Left renal pelvis (tissue), 4 donors: ENCODE measurements at places on chromosomes 12 and 14. TPM values are rescaled to one million over a fixed set of nuclear protein-coding genes. Genes with fewer than 3 reads are reported as not detected.

The MYL2 gene
- not detected for polyA plus RNA-seq

DNA sequence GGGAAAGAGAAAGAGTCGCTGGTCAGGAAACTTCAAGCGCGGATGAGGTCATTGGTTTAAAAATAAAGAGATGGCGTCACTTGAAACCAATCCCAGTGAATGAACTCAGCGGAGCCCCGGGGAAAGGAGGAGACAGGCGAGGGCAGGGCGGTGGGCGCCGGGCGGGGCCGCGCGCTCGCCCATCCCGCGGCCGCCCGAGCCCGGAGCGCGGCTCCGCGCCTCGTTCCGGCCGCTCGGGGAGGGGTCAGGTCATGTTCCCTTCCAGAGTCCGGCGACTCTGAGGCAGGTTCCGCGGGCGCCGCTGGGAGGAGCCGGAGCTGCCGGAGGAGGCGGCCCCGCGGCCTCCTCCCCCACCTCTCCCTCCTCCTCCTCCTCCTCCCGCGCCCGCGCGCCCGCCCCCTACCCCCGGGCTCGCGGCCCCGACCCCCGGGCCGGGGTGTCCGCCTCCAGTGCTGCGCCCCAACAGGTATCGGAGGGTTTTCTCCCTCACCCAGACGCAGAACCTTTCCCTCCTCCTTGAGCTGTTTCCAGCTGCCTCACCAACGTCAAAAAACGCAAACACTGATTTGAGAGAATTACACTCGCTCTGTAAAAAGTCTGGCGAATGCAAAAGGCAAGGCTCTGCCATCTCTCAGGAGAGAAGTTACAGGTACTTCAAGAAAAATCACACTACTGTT is at the start of gene DUSP16:
TSS of gene DUSP16 (minus strand) at position 279 of the 677 bp plus-strand sequence. CDS start 41,765 bp downstream, outside the sequence.
- DNase-seq = peak; percentile 97

GRCh38 chr14:68748260-68748659 is 44.6 kb downstream of the ZFP36L1 start:
- no peak for DNase-seq

The TMEM132C gene
- polyA plus RNA-seq = 2.7 TPM

The PTGER2 gene
- polyA plus RNA-seq = 5.7 TPM

- no peak for DNase-seq
Measured at GRCh38 chr12:75489613-75490210, 9.2 kb downstream of the GLIPR1 start.

The INHBC gene
- polyA plus RNA-seq = 0.11 TPM

- no peak for DNase-seq
Measured at GRCh38 chr12:13980538-13981295, 685 bp downstream of the GRIN2B start.

The RD3L gene
- not detected for polyA plus RNA-seq

The TAS2R13 gene
- polyA plus RNA-seq = 0.14 TPM

The MYH6 gene
- polyA plus RNA-seq = 0.16 TPM

The CLEC9A gene
- 0.33 TPM for polyA plus RNA-seq

GRCh38 chr12:50404307-50404706 is 3.6 kb downstream of the LARP4 start:
- no peak for DNase-seq

DNA sequence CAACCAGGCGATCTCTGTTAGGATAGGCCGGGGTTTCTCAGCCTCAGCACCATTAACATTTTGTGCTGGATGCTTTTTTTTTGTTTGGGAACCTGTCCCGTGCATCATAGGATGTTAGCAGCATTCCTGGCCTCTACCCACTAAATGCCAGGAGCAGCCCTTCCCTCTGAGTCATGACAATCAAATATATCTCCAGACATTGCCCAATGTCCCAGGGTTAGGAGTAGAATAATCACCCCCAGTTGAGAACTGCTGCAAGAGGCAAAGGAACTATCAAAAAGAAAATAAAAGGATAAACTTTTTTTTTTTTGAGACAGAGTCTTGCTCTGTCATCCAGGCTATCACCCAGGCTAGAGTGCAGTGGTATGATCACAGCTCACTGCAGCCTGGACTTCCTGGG is 76.0 kb downstream of the ACACB start:
- no peak for DNase-seq

GRCh38 chr12:71160585-71160984 is 2.8 kb upstream of the TSPAN8 start:
- DNase-seq = no peak

- no peak for DNase-seq
Measured at GRCh38 chr12:30965613-30965985, 39.1 kb downstream of the TSPAN11 start.

The UBE3B gene
- 27.1 TPM for polyA plus RNA-seq

The AHNAK2 gene
- polyA plus RNA-seq = 2.3 TPM

The KIF5A gene
- polyA plus RNA-seq = 0.72 TPM

DNA sequence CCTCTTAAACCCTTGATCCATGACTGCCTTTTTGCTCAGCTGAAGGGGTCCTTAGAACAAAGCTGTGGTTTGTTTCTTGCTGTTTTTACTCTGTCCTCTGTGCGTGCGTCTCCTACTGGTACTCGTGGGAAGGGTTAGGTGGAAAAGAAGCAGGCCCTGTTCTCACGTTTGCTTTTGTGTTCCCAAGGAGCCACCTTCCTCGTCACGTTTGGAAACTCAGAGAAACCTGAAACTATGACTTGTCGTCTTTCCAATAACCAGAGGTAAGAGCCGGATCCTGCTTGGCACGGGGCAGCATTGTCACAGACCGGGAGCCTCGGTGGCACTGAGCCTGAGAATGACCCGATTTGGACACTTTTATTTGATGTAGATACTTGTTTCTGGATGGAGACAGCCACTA is 13.1 kb downstream of the ZFYVE21 start:
- no peak for DNase-seq

DNA sequence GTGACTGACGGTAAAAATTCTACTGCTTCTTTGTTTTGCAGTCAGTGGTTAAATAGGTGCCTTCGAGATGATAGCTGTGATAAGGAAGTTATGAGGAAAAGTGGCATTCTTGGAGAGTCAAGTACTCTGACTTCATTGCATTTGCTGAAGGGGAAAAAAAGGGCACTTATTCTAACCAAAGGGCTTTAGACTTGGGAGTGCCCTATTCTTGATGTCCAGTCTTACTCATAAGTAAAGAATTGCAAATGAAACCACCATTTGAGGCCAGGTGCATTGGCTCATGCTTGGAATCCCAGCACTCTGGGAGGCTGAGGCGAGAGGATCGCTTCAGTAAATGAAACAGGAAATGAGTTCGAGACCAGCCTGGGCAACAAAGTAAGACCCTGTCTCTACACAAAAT is 40.3 kb downstream of the BRAP start:
- no peak for DNase-seq

DNA sequence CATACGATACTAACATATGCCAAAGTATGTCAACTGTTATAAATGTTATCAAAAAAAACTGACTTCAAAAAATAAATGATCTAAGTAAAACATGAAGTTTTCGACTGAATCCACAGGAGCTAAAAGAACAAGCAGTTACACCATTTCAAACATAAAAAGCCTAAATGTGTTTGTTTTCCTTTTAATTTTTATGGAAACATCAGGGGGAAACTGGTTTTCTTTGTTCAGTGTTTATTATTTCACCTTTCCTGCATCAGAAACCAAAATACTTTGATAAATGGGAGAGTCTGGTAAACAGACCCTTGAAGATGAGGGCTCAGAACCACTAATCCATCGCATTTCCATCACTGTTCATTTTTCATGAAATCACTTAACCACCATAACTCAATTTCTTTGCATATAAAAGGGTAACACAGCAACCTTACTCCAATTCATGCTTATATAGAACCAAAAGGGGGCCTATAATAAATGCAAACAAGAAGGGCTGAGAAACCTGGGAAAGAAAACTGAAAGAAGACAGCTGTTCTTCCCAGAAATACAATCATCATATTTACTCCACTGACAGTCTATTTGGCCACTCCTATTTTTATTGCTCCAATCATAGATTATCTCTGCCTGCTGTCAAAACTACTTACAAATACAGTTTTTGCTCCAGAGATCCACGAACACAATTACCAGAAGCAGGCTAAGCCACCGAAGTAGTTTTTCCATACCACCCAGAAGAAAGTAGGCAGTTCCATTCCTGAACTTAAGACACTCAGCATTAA is 17.0 kb downstream of the FGD6 start:
- no peak for DNase-seq

The PZP gene
- 0.44 TPM for polyA plus RNA-seq

DNA sequence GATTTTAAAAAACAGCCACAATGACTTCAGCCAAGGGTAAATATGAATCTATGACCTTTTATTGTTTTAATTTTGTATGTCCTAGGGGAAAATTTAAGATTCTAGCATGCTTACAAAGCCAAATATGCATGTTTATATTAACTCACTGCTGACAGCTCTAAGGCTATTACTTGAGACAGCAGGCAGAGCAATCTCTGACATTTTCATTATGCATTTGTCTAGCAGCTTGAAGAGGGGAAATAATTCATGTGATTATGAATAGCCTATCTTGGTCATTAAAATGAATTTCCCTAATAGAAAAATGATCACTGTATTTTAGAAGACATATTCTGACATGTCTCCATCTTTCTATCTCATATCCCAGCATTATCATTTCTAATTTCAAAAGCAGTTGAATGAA is 46.6 kb upstream of the HELB start:
- DNase-seq = no peak

The ZFYVE26 gene
- 13.3 TPM for polyA plus RNA-seq

The CD4 gene
- polyA plus RNA-seq = 18.7 TPM

GRCh38 chr12:8956772-8957171 is 7.3 kb upstream of the M6PR start:
- no peak for DNase-seq

- no peak for DNase-seq
Measured at GRCh38 chr14:68619790-68620574, 172.9 kb downstream of the ZFP36L1 start.

The IFI27 gene
- 4.9 TPM for polyA plus RNA-seq

DNA sequence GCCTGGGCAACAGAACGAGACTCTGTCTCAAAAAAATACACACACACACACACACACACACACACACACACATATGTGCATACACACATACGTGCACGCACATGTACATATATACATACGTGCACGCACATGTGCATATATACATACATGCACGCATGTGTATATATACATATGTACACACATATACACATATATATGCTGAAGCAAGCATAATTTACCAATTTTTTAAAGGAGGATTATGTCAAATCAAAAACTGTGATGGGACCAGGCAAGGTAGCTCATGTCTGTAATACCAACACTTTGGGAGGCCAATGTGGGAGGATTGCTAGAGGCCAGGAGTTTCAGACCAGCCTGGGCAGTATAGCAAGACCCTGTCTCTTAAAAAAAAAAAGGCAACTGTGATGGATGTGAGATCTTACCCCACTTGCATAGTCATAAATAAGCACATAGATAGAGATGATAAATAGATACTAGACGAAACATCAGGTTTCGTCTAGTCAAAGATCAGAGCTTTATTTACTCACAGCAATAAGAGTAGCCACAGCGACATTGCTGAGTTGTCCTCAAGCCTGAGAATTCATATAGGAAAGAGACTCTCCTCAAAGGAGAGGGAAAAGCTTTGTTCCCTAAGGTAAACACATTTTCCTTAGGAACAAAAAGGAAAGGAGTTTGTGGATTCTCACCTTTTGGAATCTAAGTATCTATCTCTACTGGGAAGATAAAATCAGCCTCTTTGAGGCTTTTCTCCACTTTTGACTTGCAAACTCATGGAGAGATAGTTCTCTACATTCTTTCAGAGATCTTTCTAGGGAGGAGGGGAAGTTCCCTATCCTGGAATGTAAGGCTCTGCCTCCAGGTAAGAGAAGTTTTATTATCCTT is 74.7 kb upstream of the AMN1 start:
- no peak for DNase-seq

- no peak for DNase-seq
Measured at GRCh38 chr14:75383721-75384120, 44.1 kb upstream of the JDP2 start.

GRCh38 chr12:10033783-10034545 is 3.5 kb downstream of the CLEC9A start:
- DNase-seq = no peak

DNA sequence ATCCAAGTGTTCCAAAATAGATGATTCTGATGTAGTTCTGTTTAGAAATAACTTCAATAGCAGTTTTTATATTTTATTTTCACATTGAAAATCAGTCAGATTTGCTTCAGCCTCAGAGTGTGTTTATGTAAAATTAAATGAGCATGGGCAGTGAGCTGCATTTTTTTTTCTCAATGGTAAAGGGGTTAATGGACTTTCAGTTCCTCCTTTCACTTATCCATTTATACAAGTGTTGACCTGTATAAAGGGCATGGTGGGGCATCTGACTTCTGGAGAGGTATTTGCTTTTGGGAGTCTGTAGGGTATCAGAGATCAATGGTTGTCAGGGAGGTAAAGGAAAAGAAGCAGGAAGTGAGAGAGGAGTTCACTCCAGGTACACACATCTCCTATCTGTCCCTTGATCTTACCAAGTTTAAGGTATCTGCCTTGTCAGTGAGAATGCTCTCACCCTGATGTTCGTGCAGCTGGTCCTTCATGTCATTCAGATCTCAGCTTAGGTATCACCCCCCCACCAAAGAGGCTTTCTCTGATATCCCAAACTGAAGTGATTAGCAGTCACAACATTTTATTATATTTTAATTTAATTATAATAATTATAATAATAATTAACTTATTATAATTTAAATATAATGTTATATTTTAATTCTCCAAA is 181.6 kb upstream of the LMNTD1 start:
- no peak for DNase-seq

DNA sequence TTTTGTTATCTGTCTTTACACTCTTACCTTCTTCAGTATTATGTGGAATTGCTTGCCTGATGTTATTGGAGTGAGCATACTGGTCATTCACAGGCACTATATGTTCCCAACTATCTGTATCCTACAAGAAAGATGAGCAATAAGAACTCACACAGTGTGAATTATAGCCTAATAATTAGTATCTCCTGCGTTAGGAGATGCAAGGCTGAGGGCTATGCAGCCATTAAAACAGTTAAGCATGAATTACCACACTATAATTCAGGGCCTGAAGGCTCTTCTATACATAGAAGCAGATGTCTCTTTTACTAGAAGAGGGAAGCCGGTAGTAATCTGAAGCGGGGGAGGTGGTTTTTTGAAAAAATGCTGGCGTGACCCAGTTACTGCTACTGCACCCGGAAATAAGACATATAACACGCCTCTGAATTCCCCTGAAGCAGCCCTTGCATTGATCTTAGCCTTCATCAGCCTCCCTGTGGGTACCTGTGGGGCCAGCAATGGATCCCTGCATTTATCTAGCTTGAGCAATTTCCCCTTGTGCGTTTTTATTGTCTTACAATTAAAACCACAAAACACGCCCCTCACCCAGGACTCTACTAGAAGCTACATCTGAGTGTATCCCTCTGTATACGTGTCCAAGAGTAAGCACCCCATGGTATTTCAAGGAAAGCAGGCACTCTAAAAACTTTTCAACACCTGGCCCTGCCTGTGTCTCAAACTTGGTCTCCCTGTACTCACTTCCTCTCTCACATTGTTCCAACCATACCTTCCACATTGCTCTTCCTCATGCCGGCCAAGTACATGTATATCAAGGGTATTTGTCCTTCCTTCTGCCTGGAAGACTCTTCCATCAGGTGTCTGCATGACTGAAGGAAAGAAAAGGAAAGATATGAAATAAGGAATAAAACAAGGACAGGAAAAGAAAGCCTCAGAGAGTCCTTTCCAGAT is 210.9 kb upstream of the ARID2 start:
- peak; percentile 10 for DNase-seq

The EIF2S1 gene
- polyA plus RNA-seq = 84.8 TPM
